ENCODE measurements at places on chromosomes 1 and 21.
A peak's percentile ranks its signal among the peaks of the same experiment; 100 is the strongest.

DNA sequence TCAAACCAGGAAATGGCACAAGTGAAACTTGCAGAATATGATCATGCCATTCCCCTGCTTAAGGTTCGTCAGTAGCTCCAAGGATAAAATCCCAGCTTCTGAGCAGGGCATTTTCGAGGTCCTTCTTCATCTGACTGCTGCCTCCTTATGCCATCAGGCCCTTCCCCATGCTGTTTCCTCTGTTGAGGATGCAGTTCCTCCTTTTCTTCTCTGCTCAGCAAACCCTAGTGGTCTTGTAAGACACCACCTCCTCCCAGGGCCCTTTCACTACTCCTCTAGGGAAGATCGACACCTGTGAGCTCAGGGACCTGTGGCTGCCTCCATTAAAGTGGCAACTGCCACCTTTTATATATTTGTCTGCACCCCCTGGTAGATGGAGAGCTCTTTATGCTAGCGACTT lies 62.1 kb upstream of the JUN start:
- no peak for DNase-seq

DNA sequence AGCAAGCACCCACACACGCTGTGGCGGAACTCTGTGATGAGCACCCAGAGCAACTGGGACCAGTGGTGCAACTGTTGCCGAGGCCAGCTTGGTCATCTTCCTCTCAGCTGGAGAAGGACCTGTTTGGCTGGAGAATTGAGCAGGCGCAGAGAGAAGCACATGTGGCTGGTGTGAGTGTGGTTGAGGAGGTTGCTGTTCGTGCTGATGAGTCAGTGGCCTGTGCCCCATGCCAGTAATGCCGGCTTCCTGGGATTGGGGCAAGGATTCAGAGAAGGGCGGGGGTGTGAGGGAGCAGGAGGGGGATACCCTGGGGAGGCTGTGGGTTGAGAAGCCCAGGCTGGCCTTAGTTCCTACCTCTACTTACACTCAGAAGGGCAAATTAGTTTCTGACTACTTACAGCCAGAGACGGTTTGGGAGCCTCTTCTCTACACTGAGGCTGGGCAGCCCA lies 57.5 kb upstream of the EPS8L3 start:
- DNase-seq: peak; percentile 94

DNA sequence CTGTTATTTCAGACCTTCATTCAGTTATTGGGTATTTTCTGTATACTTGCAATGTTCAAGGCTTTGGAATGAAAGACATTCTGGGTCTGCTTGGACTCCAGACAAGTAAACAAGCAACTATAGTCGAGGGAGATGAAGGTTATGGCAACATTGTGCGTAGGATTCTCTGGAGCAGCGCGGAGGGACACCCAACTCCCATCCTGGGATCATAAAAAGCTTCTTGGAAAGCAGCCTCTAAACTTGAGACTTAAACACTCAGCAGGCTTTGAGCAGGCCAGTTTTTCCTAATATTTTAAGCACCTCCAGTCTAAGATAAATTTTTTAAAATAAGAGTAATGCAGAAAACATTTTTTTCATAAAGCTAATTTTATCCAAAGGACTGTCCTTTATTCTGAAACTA lies 7.6 kb upstream of the LYST start:
- no peak for DNase-seq

- DNase-seq: peak; percentile 74
Observed at GRCh38 chr1:204288021-204288588, 71.6 kb downstream of the PLEKHA6 start.

- DNase-seq: no peak
Observed at GRCh38 chr1:10457875-10458274, 8.0 kb downstream of the CORT start.

GRCh38 chr1:151790940-151791651 lies 796 bp upstream of the TDRKH start:
- DNase-seq: no peak

DNA sequence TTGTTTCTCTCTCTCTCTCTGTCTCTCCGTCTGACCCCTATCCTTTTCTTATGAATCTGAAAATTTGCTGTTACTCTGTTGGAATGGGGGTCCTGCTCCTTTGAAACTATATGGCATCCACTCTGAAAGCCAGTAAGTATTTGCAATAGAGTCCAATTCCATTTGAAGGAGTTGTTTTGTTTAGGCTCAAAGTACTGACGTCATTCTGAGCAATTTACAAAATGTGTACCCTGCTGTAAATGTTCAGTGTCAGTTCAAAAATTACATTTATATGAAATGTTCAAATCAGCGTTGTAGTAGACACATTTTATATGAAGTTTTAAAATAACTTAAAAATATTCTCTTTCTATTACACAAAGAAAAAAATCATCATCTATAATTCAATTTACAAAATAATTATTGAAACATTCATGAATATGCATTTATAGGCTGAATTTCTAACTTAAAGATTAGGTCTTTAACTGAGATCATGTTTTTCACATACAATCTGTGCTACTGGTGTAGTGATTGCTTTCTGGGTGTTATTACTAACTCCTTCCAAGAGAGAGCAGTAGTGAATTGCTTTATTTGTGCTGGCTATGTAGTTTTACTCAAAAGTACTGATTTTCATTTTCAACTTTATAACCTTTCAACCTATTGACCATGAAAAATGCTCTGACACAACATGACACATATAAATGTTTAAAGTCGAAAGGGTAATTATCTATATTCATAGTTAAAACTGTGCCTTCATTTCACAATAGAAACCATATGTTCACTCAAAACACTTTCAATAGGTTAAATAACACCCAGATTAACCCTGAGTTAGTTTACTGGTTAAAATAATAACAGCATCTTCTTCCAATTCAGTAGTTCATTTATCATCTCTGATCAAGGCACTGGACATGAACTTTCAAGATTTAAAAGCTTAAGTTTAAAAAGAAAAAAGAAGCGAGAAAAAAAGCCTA lies 253.1 kb upstream of the ADGRL4 start:
- DNase-seq: no peak

- no peak for DNase-seq
Observed at GRCh38 chr1:18557621-18558465, 72.8 kb upstream of the PAX7 start.

DNA sequence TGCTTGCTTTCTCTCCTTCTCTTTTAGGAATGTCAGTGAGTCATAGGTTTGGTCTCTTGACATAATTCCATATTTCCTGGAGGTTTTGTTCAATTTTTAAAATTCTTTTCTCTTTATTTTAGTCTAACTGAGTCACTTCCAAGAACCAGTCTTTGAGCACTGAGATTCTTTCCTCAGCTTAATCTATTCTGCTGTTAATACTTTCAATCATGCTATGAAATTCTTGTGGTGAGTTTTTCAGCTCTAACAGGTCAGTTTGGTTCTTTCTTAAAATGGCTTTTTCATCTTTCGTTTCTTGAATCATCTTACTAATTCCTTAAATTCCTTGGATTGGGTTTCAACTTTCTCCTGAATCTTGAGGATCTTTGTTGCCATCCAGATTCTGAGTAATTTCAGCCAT lies 321.0 kb downstream of the PTBP2 start:
- DNase-seq: no peak

GRCh38 chr21:37071561-37072273 lies 1.2 kb downstream of the PIGP start:
- peak; percentile 82 for DNase-seq

DNA sequence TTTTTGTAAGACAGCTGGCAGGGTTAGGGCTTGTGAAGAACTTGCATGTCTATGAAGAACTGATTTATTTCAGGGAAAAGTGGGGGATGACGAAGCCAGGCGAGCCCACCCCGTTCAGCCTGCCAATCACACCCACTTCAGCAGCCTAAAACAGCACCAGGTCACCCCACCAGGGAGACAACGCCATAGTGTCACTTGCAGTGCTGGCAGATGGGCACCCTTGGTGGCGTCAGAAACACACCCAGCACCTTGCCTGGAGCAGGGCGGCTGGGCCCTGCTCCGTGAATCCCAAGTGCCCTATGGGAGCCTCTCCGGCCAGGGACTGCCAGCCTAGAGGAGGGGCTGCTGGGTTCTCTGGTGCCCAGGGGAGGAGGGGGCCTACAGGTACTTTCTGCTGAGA lies 5.0 kb upstream of the NADK start:
- DNase-seq: no peak

DNA sequence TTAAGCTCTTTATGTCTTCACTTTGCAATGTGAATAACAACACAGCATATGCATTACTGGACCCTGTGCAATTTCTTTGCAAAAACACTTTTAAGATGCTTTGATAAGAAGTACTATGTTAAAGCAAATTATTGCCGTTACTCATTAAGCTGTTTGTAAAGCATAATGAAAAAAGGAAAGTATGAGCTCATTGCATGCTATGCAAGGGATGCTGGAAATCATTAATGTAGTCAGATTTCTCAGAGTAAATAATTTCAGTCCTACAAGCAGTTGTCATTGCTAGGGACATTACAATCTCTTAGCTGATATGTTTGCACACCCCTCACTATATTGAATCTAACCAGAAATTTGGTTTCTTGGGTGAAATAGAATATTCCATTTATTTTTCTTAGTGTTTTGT lies 982.5 kb upstream of the ADGRL2 start:
- no peak for DNase-seq

GRCh38 chr1:211736351-211736915 lies 61.0 kb upstream of the NEK2 start:
- DNase-seq: no peak

GRCh38 chr1:43786201-43786958 lies 79.0 kb downstream of the ST3GAL3 start:
- no peak for DNase-seq

- no peak for DNase-seq
Observed at GRCh38 chr1:173014160-173014559, 36.6 kb downstream of the TNFSF18 start.

GRCh38 chr1:206734499-206735142 lies 36.0 kb upstream of the IL19 start:
- no peak for DNase-seq

Data from tibial artery (tissue), 4 donors.